ENCODE measurements at places on chromosomes 6 and 20.

DNA sequence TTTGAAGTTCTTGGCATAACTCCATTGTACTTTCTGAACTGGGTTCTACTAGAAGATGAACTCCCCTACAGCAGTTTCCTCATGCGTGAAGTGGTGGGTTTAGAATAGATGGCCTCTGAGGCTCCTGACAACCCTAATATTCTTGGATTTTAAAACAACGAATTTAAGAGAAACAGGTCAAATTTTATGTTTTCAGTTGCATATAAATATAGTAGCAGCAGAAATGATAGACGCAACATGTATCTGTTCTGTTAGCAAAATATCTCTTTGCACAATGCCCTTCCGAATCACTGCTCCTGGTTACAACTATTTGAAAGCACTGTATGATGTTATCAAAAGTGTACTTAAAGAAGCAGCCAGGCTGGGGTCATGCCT lies 247.2 kb downstream of the TBC1D7 start:
- DNase-seq = no peak

GRCh38 chr6:112215488-112216284 lies 38.7 kb downstream of the LAMA4 start:
- DNase-seq = no peak

GRCh38 chr6:13395272-13396237 lies 67.2 kb upstream of the TBC1D7 start:
- peak; percentile 82 for DNase-seq

- no peak for DNase-seq
Observed at GRCh38 chr6:105021399-105021798, 64.5 kb downstream of the LIN28B start.

DNA sequence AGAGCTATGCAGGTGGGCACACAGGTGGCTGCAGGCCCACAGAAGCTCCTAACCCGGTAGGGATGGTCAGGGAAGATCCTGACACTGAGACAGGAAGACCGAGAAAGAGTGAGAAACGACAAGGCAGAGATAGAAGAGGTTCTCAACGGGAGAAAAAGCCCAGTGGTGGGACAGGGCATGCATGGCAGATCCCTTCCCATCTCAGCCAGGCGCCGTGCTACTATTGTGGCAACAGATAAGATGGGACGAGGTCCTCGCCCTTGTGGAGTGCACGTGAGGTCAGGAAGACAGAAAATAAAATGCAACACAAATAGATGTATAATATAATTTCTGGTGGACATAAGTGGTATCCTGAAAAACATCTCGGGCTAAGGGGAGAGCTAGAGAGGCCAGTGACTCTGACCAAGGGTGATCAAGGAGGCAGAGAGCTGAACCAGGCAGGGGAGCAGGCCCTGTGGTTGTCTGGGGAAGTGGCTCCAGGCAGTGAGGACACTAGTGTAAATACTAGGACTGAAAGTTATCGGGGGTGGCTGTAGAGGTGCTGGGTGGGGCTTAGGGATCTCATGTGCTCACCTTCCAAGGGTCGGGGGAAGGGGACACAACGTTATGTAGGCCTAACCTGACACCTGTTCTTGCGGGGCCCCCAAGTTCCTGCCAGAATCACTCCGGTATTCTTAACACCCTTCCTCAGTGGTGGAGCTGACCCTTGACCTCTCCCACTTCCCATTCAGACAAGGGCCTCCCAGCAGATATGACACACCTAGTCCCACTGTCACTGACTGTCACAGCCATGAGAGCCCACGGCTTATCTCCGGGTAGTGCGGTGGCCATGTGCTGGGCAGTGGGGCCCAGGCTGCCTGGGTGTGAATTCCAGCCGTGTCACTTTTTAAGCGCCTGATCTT lies 1.0 kb downstream of the SRXN1 start:
- DNase-seq = peak; percentile 19

GRCh38 chr20:6122873-6123648 lies at the start of gene FERMT1:
Gene FERMT1, minus strand, starts transcription at chr20:6123030. Its CDS starts 3,476 bp downstream, at chr20:6119554.
- DNase-seq = peak; percentile 85

GRCh38 chr6:54188846-54189245 lies 77.6 kb downstream of the MLIP start:
- no peak for DNase-seq

- peak; percentile 83 for DNase-seq
Observed at GRCh38 chr6:111105578-111105977, 18.3 kb downstream of the SLC16A10 start.

DNA sequence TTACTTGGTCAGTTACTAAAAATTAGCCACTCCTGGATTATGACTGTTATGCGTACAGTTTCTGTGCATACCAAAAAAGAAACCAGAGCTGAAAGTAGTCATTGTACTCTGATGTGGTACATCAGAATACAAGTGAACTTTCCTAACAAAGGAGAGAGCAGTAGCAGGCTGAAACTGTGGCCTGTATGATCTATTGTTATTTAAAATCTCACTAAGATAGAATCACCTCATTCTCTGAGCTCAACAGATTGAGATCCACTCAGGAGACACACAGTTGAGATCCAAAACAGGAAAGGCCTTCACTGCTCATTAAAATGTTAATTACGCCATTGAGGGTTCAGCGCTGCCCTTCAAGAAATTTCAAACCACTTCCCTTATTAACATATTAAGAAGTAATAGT lies 576.4 kb downstream of the LMBRD1 start:
- DNase-seq = no peak

DNA sequence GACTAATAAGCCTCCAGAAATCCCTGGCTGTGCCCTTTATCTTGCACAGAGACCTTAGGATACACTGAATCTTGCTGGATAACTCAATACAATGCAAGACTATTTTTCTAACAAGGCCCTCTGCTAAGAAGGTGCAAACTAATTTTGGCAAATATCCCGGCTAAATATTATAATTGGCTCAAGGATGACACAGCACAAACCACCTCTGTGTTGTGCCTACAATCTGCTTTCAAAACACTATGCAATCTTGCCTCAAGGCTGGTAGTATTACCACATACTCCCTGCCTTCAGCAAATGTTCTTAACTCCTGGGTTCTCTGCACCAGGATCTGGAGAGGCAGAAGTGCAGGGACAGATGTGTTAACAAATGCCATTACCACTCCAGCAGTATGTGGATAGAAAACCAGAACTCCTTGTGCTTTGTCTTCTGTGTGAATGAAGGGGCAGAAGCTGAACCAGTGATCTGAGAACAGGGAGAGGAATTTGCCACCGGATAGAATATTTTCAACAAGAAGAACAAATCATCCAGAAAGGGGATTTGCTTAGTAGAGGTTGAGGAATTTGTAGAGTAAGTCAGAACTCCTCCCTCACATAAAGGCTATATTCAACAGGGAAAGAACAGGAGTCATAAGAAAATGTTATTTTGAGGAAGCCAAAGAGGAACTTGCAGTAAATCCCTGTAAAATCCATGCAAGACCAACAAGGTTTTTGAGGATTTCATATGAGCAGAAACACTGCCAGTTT lies 74.1 kb upstream of the SLC4A11 start:
- DNase-seq = no peak

All from LoVo (cell line).